K562 (cell line): ENCODE measurements at places on chromosomes 1 and 21. TPM values are rescaled to one million over a fixed set of nuclear protein-coding genes. Genes with fewer than 3 reads are reported as not detected.

DNA sequence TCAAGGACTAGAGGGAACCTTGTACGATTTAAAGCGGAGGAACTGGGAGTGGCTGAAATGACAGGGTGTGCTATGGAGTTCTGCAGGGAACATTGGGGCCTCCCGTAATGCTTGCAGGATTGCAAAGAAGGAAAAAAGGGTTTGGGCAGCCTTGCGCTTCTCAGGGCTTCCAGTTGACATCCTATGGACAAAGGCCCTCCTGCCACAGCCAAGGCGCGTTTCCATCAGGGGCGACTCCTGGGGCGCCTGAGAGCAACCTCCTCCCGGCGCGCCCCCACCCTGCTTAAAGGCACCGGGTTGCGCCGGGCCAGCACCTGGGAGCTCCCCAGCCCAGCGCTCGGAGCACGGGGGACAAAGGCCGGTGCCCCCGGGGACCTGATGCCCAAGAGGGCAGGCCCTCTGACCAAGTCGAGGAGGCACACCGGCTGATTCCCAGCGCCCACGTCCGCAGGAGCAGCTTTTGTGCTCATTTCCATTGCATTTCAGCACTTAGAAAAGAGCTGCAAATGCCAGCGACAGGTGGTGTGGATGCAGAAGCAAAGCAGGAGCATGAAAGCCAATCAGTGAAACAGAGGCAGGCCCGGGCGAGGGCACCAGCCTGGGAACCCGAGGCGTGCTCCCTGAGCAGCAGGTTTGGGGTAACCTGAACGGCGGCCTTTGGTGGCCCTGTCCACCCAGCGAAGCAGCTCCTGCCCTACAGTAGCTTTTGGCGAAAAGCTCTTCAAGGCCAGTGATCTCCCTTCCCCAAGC is 17.6 kb upstream of the RNF187 start:
- H3K27me3 ChIP-seq = peaks cover 2% of the 10 kb centered on the region; the same call in 1 of the 3 replicates
- no peak for DNase-seq

- H3K27me3 ChIP-seq = no peaks in the 10 kb centered on the region
- DNase-seq = peak; percentile 59
- no peak overlapping the region for H3K4me3 ChIP-seq
Observed at GRCh38 chr1:89739013-89739843, 81.6 kb upstream of the LRRC8D start.

- H3K27me3 ChIP-seq = no peaks in the 10 kb centered on the region
- DNase-seq = peak; percentile 77
- no peak overlapping the region for H3K4me3 ChIP-seq
- H3K4me1 ChIP-seq = peaks cover 25% of the 10 kb centered on the region
- H3K36me3 ChIP-seq = peaks cover 56% of the 10 kb centered on the region
Observed at GRCh38 chr1:40221977-40222772, 25.6 kb upstream of the TMCO2 start.

Gene ANGPTL1
- total RNA-seq = 0.04 TPM in 1 of 2 replicates, not detected in the other

DNA sequence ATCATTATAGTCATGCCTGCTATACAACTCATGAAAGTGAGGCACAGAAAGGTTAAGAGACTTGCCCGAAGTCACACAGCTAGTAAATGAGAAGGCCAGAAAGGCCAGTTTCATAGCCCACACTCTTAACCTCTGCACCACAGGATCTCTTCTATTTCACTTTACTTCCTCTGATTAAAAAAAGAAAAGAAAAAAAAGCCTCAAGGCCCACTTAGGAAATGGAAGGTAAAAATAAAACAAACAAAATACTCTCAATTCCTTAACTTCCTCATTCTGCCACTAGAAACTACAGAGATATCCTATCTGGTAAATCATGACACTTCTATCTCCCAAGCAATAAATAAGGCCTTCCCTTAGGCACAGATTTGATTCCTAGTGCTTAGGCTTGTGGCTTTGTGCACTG is 7.6 kb upstream of the ENAH start:
- no peak overlapping the region for H3K4me3 ChIP-seq
- H3K27ac ChIP-seq = no peak overlapping the region
- no peaks in the 10 kb centered on the region for H3K4me1 ChIP-seq
- DNase-seq = no peak
- H3K27me3 ChIP-seq = peaks cover 25% of the 10 kb centered on the region; the same call in 2 of the 3 replicates
- H3K36me3 ChIP-seq = no peaks in the 10 kb centered on the region

GRCh38 chr21:35244514-35244913 is 195.4 kb upstream of the RUNX1 start:
- H3K4me1 ChIP-seq = no peaks in the 10 kb centered on the region
- H3K4me3 ChIP-seq = no peak overlapping the region
- no peaks in the 10 kb centered on the region for H3K36me3 ChIP-seq
- no peak for DNase-seq
- H3K27ac ChIP-seq = no peak overlapping the region

DNA sequence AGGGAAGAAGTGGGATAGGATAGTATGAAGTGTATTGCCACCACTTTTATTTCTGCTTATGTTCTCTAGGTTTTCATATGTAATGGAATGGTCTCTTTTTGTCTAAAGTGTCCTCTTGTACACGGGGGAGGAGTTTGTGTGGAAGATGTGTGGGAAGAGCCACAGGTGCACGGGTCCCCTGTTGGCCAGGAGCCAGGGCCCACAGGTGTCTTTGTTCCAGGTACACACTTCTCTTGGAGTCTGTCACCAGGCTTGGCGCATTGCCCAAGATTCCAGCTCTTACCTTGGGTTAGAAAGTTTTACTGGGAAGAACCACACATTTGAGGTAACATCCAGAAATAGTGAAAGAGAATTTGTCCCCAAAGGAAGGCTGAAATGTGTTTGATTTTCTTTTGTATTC is 10.5 kb downstream of the TENT5C start:
- no peak overlapping the region for H3K27ac ChIP-seq
- H3K27me3 ChIP-seq = no peaks in the 10 kb centered on the region
- H3K4me1 ChIP-seq = peaks cover 70% of the 10 kb centered on the region

Gene PFKFB2
- total RNA-seq = 20.4 and 22.9 TPM in 2 replicates

- no peak overlapping the region for H3K27ac ChIP-seq
- no peak for DNase-seq
- peaks cover 92% of the 10 kb centered on the region for H3K36me3 ChIP-seq
Observed at GRCh38 chr1:185297982-185298381, 19.1 kb downstream of the IVNS1ABP start.

- no peak overlapping the region for H3K4me3 ChIP-seq
- H3K27ac ChIP-seq = no peak overlapping the region
- H3K4me1 ChIP-seq = no peaks in the 10 kb centered on the region
- no peak for DNase-seq
Observed at GRCh38 chr1:62025154-62025553, 169.5 kb upstream of the L1TD1 start.

- H3K36me3 ChIP-seq = no peaks in the 10 kb centered on the region
- peaks cover 39% of the 10 kb centered on the region for H3K27me3 ChIP-seq
- H3K4me3 ChIP-seq = no peak overlapping the region
- no peak for DNase-seq
- no peaks in the 10 kb centered on the region for H3K4me1 ChIP-seq
Observed at GRCh38 chr1:7220007-7220406, 434.8 kb downstream of the CAMTA1 start.
